ENCODE measurements at places on chromosomes 5 and 9. TPM values are rescaled to one million over a fixed set of nuclear protein-coding genes. Genes with fewer than 3 reads are reported as not detected.

DNA sequence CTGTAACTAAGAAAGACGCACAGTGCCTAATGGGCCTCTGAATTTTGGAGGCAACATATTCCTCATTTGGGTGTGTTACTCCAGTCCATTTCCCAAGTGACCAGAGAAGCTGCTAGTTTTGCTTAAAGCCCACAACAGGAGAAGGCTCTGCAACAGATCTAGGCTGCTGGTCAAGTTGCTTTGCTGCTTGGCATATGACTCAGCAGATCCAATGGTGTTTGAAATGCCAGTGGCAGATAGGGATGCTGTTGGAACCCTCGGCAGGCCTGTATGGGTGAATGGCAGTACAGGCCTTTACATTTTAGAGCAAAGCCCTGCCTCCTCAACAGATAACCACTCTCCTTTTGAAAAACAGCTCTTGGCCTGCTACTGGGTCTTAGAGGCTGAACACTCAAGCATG lies 36.2 kb upstream of the ROR2 start:
- DNase-seq = no peak

- no peak for DNase-seq
These were observed 370.1 kb upstream of the TLE4 start for GRCh38 chr9:79201636-79202035.

- no peak for DNase-seq
These were observed 11.8 kb upstream of the CD180 start for GRCh38 chr5:67208403-67208802.

Gene KCTD16
- 0.04 TPM for total RNA-seq

Gene SPINK7
- total RNA-seq = not detected

Gene ENDOG
- total RNA-seq = 43.4 TPM
